ENCODE measurements at places on chromosomes 5 and 9.

GRCh38 chr5:125870256-125870655, 553.0 kb upstream of the GRAMD2B start:
- no peak for DNase-seq

DNA sequence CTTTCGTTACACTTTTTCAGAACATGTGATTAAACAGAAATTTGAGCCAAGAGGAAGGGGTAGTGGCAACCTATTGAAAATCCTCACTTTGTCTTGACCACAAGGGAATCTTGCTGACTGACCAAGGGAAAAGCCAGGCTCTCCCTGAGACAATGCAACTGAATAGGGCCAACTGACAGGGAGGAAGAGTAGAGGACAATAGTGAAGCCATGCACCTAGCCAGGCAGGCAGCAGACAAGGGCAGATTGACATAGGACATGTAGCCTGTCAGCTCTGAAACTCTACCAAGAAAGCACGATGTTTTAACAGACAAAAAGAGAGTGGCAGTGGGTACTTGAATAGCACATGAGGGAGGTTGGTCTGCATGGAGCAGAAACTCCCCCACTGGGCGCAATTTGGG, 8.5 kb upstream of the TGFBR1 start:
- no peak for DNase-seq

DNA sequence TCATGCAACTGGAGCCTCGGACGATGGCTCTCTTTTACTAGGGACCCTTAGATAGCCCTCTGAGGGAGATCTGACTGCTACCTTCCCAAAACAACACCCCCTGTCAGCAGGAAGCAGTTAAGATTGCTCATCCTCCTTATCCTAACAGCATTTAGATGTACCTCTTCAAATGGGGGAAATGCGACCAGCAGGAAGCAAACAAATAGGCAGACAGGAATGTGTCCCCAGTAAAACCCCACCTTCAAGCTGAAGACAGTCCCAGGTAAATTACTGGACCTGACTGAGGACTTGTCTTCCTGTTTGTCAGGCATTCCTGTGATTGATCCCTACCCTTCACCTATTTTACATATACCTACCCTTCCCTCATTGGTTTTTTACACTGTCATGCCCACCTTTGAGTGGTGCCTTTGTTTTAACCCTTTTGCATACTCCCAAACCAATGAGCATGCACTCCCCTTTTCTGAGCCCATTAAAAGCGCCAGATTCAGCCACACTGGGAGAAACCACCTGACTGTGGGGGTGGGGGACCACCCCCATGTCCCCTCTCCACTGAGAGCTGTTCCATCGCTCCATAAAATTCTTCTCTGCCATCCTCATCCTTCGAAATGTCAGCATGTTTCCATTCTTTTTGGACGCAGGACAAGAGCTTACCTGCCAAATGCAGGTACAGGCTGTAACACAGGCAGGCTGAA, 954.0 kb upstream of the CDH6 start:
- DNase-seq = no peak

DNA sequence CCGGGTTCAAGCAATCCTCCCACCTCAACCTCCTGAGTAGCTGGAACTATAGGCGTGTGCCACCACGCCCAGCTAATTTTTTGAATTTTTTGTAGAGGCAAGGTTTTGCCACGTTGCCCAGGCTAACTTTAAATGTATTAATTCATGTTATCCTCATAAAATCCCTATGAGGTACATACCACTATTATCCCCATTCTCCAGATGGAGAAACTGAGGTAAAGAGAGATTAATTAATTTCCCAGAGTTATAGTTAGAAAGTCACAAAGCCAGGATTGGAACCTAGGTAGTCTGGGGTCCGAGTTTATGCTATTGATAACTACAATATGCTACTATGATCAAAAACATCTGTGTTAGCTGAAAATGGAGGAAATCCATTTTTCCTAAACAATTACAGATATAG, 31.9 kb upstream of the GOLPH3 start:
- DNase-seq = no peak

Measured in kidney glomerular epithelial cell (primary cell).